ENCODE measurements at places on chromosomes 6 and 20.
A peak's percentile ranks its signal among the peaks of the same experiment; 100 is the strongest.

- no peak overlapping the region for H3K27ac ChIP-seq
- H3K4me3 ChIP-seq = no peak overlapping the region
- DNase-seq = no peak
These were observed 345.6 kb downstream of the CDC5L start for GRCh38 chr6:44733126-44733525.

GRCh38 chr20:58677808-58678207 is 14.8 kb upstream of the NPEPL1 start:
- H3K36me3 ChIP-seq = peaks cover 57% of the 10 kb centered on the region
- no peak for DNase-seq
- H3K4me1 ChIP-seq = no peaks in the 10 kb centered on the region
- no peaks in the 10 kb centered on the region for H3K27me3 ChIP-seq
- H3K27ac ChIP-seq = no peak overlapping the region
- no peak overlapping the region for H3K4me3 ChIP-seq

- H3K4me1 ChIP-seq = peaks cover 18% of the 10 kb centered on the region
- no peak for DNase-seq
- no peaks in the 10 kb centered on the region for H3K36me3 ChIP-seq
- H3K4me3 ChIP-seq = no peak overlapping the region
- H3K27me3 ChIP-seq = peaks cover 19% of the 10 kb centered on the region
- H3K27ac ChIP-seq = no peak overlapping the region
These were observed 4.6 kb downstream of the PTPRK start for GRCh38 chr6:128515550-128516513.

- peak overlapping the region; percentile 36 for H3K4me3 ChIP-seq
- peak overlapping the region; percentile 91 for H3K27ac ChIP-seq
- peak; percentile 73 for DNase-seq
- H3K4me1 ChIP-seq = peaks cover 91% of the 10 kb centered on the region
These were observed 45.1 kb downstream of the NOL4L start for GRCh38 chr20:32539817-32540675.

DNA sequence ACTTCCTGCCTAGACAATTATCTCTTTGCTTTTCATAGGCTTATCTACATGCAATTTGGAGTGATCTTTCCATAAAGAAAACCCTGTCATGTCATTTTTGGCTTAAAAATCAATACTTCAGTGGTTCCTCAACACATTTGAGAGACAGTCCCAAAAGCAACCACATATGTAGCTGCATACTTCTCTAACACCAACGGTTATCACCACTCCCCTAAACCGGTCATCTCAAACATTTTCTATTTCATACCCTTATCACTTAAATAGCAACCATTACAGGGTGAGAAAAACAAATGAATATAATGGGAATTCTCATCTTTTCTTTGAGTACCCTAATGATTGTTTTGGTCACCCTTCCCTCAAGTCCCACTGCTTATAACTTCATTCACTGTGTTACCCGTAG is 5.1 kb downstream of the GLO1 start:
- no peak overlapping the region for H3K4me3 ChIP-seq
- H3K27me3 ChIP-seq = no peaks in the 10 kb centered on the region
- H3K36me3 ChIP-seq = no peaks in the 10 kb centered on the region
- no peak overlapping the region for H3K27ac ChIP-seq
- no peak for DNase-seq
- peaks cover 11% of the 10 kb centered on the region for H3K4me1 ChIP-seq

DNA sequence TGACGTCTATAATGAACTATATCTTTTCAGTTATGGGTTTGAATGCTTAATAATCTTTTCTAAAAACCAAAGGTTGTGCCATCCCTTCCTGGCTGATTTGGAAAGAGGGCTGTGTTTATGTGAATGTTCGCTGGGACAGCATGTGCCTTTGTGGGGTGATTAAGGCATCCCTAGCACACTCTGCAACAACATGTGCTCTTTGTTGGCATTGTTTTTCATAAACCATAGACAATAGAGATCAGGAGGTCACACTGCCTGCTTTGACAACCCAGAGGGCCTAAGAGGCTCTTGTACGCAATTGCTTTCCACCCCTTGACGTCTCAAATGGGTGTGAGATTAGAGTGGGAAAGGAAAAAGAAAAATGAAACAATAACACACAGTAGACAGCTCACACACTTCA is 116.0 kb downstream of the LRRC1 start:
- H3K4me1 ChIP-seq = no peaks in the 10 kb centered on the region
- no peaks in the 10 kb centered on the region for H3K27me3 ChIP-seq
- no peak overlapping the region for H3K27ac ChIP-seq
- peaks cover 4% of the 10 kb centered on the region for H3K36me3 ChIP-seq
- H3K4me3 ChIP-seq = no peak overlapping the region

DNA sequence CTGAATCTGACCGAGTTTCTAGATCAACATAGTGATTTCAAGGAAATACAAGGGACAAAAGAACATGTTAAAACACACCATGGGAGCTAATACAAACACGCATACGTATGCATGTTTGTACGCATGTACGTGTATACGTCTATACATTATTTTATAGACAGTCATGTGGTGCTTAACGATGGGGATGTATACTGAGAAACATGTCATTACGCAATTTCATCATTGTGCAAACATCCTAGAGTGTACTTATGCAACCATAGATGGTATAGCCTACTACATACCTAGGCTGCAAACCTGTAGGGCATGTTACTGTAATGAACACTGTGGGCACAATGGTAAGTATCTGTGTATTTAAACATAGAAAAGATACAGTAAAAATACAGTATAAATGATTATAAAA is 25.0 kb upstream of the NELFCD start:
- no peak for DNase-seq
- no peaks in the 10 kb centered on the region for H3K4me1 ChIP-seq
- H3K27me3 ChIP-seq = no peaks in the 10 kb centered on the region

GRCh38 chr20:7924692-7925091 is 15.6 kb downstream of the HAO1 start:
- no peak overlapping the region for H3K27ac ChIP-seq
- H3K4me3 ChIP-seq = no peak overlapping the region
- DNase-seq = no peak
- no peaks in the 10 kb centered on the region for H3K27me3 ChIP-seq

- no peak for DNase-seq
- no peaks in the 10 kb centered on the region for H3K27me3 ChIP-seq
- H3K36me3 ChIP-seq = no peaks in the 10 kb centered on the region
- H3K4me3 ChIP-seq = no peak overlapping the region
These were observed 628.2 kb downstream of the COL12A1 start for GRCh38 chr6:74577619-74578018.

GRCh38 chr20:3652676-3653596 is 10.3 kb downstream of the GFRA4 start:
- DNase-seq = no peak
- H3K36me3 ChIP-seq = no peaks in the 10 kb centered on the region
- no peak overlapping the region for H3K27ac ChIP-seq
- H3K27me3 ChIP-seq = no peaks in the 10 kb centered on the region
- no peak overlapping the region for H3K4me3 ChIP-seq

- no peak overlapping the region for H3K4me3 ChIP-seq
- H3K4me1 ChIP-seq = no peaks in the 10 kb centered on the region
- H3K36me3 ChIP-seq = no peaks in the 10 kb centered on the region
These were observed 56.4 kb downstream of the CDH4 start for GRCh38 chr20:61308477-61308774.

- no peaks in the 10 kb centered on the region for H3K36me3 ChIP-seq
- no peaks in the 10 kb centered on the region for H3K27me3 ChIP-seq
- peak; percentile 44 for DNase-seq
- no peak overlapping the region for H3K27ac ChIP-seq
- H3K4me3 ChIP-seq = no peak overlapping the region
These were observed 119.4 kb downstream of the JARID2 start for GRCh38 chr6:15365273-15365687.

DNA sequence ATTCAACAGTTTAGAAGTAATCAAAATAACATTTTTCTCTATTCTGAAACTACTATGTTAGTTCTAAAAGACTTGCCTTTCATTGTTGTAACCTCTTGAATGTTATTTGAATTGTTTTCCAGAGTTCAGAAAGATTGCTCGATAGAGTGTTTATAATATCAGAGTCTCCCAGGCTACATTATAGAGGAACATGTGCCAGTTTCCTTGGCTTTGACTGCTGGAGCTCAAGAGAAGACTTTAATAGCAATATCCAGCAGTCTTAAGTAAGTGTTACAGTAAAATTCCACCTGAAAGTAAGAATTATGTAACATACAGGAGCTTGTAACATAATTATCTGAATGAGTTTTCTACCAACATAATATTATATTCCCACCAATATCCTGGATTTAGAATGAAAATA is 991.8 kb upstream of the ADGRB3 start:
- H3K4me1 ChIP-seq = no peaks in the 10 kb centered on the region
- no peak overlapping the region for H3K27ac ChIP-seq
- H3K4me3 ChIP-seq = no peak overlapping the region
- no peaks in the 10 kb centered on the region for H3K36me3 ChIP-seq

DNA sequence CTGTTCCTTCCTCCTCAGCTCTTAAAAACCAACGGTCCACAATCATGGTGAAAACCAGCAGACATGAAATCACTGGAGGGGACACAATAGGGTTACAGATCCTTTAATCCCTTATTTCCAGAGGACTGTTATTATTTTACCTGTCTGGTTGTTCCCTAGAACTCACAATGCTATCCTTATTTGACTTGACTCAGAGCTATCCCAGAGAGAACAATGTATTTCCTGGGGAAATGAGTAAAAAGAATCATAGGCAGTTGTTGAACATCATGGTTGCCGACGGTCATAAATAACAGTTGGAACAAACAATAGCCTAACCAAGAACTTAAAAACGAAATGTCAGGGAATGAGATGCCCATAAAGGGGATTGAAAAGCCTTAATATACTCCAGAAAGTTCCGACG is 9.3 kb downstream of the OR2H1 start:
- DNase-seq = no peak
- no peaks in the 10 kb centered on the region for H3K27me3 ChIP-seq
- H3K27ac ChIP-seq = no peak overlapping the region

GRCh38 chr6:169895000-169895759 is 143.8 kb downstream of the ERMARD start:
- no peak for DNase-seq
- H3K4me1 ChIP-seq = no peaks in the 10 kb centered on the region
- H3K27ac ChIP-seq = no peak overlapping the region
- no peaks in the 10 kb centered on the region for H3K36me3 ChIP-seq

- H3K27me3 ChIP-seq = no peaks in the 10 kb centered on the region
- no peak for DNase-seq
- H3K4me3 ChIP-seq = no peak overlapping the region
- H3K36me3 ChIP-seq = no peaks in the 10 kb centered on the region
- H3K4me1 ChIP-seq = no peaks in the 10 kb centered on the region
These were observed 27.4 kb downstream of the MUC22 start for GRCh38 chr6:31037682-31038081.

DNA sequence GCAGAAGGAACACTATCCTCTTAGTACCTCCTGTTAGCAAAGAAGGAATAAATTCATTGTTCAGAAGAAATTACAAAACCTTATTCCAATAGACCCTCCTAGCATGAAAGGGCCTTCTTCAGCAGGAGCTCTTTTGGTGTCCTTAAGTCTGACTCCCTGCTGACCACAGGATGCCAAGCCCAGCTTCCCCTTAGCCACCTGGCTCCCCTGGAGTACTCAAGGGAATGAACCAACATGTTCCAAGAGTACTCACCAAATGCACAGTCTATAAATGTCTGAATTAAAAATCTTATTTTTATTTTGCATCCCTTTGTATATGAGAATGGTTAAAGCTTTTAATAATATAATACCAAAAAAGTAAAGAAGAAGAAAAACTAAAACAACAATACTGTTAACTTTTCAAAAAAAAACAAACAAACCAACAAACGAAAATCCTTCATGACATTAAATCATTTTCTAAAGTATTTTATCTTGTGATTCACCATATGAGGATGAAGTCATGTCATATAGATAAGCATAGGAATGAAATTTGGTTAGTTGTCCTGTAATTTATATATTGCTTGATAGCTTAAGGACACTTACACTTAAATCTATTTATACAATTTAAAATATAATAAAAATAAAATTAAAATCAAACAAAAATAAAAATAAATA is 1355.1 kb downstream of the HACE1 start:
- no peak overlapping the region for H3K27ac ChIP-seq
- H3K4me3 ChIP-seq = no peak overlapping the region
- no peaks in the 10 kb centered on the region for H3K36me3 ChIP-seq
- no peaks in the 10 kb centered on the region for H3K27me3 ChIP-seq
- no peaks in the 10 kb centered on the region for H3K4me1 ChIP-seq

DNA sequence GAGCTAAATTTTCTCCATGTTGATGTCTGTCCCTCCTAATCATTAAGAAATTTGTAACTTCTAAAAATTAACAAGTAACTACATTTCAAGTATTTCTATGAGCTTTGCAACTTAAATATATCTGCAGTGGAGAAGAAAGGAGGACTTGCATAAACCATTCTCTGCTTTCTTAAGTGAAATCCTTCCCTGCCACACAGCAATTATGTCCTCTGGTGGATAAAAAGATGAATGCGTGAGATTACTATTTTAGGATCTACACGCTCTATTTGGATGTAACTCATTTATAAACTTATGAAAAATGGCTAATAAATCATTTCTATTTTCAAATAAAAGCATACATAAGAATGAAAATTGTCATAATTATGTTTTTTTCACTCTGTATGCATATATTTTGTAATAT is 338.0 kb upstream of the PTCHD4 start:
- H3K36me3 ChIP-seq = no peaks in the 10 kb centered on the region
- no peaks in the 10 kb centered on the region for H3K4me1 ChIP-seq
- no peak overlapping the region for H3K4me3 ChIP-seq
- H3K27ac ChIP-seq = no peak overlapping the region

DNA sequence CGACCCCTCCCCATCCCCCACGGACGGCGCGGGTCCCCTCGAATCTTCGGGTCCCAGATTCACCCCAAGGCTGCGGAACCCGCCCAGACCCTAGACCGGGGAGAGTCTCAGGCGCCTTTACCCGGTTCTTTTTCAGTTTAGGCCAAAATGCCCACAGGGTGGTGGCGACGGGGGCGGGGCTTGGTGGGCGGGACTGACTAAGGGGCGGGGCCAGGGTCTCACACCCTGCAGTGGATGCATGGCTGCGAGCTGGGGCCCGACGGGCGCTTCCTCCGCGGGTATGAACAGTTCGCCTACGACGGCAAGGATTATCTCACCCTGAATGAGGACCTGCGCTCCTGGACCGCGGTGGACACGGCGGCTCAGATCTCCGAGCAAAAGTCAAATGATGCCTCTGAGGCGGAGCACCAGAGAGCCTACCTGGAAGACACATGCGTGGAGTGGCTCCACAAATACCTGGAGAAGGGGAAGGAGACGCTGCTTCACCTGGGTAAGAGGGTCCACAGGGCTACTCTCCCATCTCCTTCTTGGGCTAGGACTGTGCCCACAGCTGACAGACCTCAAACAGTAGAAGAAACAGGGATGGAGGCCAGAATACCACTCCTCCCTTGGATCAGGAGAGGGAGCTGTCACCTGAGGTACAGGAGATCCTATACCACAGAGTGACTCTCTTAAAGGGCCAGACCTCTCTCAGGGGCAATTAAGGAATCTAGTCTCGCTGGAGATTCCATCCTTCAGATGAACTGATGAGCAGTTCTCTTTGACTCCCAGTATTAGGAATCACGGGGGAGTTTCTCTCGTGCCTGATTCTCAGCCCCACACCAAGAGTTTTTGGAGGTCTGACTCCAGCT is 942 bp downstream of the HLA-E start:
- peaks cover 36% of the 10 kb centered on the region for H3K36me3 ChIP-seq
- DNase-seq = peak; percentile 80
- peak overlapping the region; percentile 95 for H3K27ac ChIP-seq
- no peaks in the 10 kb centered on the region for H3K27me3 ChIP-seq

Data from CD4-positive, alpha-beta memory T cell (primary cell).